ENCODE measurements at places on chromosomes 16 and 17.

- no peak for DNase-seq
Observed at GRCh38 chr16:13305019-13305755, 403.8 kb downstream of the SHISA9 start.

DNA sequence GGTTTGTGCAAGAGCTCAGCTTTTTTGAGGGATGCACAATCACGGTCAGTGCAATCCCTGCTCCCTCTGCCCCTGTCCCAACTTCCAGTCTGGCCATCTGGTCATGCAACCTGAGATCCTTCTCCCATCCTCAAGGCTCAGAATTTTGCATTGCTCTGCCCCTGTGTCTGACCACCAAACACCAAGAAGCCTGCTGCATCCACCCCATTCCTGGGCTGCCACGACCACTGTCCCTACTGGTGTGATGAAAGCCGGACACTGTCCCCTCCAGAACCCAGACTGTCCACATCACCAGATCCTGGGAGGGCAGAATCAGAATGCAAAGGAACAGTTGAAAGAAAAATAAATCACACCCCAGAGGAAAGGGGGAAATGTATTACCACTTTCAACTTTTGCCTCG, 231.0 kb downstream of the C16orf78 start:
- no peak for DNase-seq

DNA sequence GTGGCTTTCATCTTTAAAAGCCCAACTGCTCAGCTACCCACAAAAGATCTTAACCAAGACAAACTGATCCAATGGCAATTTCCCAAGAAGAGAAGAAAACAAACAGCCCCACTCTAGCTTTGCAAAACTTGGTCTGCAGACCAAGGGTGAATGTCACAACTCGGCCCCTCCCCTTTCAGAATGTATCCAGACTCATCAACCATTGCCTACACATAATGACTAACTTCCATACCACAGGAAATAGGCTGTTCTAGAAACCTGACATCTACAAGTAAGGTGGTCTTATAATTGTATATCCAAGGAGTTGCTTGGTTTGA, 16.0 kb downstream of the DCUN1D3 start:
- DNase-seq, result no peak

DNA sequence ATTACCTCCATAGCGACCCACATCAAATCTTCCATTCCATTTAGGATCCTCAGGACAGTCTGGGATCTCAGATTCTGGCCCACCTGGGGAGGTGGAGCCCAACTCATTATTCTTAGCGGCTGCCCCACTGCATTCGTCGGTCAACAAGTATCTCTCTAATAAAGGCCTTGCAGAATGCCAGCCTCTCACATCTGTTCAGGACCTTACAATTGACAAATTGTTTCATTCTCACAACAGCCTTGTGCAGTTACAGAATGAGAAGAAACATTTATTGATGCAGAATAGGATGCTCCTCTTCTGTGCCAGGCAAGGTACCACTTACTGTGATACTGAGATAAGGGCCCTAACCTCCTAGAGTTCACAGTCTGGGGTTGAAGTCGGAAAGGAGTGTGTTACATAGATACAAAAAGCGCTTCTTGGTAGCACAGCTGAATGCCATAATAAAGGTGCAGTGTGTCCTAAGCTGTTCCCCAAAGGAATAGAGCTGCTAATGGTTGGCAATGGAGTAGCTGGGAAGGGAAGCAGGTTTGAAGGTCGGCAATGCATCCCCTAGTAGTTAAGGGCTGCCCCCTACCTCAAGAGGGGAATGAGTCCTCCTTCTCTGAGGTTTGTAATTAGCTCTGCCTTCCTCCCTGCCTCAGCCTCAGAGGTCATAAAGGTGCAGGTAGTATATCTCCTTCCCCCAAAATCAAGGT, 2.3 kb upstream of the MPP2 start:
- no peak for DNase-seq

DNA sequence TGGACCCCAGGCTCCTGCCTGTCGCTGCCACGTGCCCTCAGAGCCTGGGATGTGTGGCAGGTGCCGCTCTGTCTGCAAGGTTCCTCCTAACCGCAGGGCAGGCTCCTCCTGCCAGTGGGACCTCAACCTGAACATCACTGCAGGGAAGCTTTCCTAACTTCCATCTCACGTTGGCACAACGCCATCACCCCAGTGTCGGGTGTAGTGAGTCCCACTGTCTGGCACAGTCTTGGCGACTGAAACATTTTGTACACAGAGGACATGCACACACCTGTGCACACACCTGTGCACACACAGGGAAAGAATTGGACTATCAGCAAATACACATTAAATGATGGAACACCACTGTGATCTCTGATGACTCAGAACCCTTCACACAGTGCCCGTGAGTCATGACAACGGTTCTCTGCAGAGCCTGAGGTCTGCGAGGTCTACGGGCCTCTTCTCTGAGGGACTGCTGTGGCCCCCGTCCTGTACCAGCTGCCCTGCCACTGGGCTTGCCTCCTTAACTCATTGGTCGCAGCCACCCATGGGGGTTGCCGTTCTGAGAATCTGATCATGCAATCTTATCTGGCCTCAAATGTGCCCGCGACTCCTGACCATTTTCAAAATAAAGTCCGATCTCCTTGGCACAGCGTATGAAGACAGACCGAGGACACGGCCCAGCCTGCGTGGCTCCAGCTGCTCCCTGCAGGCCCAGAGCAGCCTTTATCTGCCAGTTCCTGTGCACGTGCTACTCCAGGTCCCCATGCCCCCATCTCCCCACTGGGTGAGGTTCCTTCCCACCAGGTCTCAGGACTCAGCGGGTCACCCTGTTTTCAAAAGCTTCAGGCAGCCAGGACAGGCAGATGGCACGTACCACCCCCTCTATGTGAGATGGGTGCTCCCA, 7.6 kb downstream of the CCDC57 start:
- no peak for DNase-seq

GRCh38 chr16:2288726-2289125, 20.8 kb upstream of the RNPS1 start:
- DNase-seq, result no peak

DNA sequence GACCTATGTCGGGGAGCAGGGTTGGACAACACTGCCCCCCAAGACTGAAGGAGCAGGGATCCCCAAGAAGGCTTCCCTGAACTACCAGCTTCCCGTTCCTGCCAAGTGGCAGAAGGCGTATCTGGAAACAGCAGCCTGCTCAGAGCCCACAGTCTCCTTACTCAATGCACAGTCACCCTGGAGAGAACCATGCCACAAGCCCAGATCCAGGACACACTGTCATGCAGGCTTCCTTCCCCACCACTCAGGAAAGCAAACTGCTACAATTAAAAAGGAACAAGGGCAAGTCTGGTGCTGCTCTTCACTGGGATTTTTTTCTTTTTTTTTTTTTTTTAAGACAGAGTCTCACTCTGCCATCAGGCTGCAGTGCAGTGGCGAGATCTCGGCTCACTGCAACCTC, 8.2 kb downstream of the WDR45B start:
- no peak for DNase-seq

- no peak for DNase-seq
Observed at GRCh38 chr17:27747462-27748359, 52.6 kb downstream of the NOS2 start.
